ENCODE measurements at places on chromosomes 7 and 10. TPM values are rescaled to one million over a fixed set of nuclear protein-coding genes. Genes with fewer than 3 reads are reported as not detected.

The EN2 gene
- not detected for total RNA-seq

The SDK1 gene
- 0.19 TPM for total RNA-seq

The PCLO gene
- 0.19 TPM for total RNA-seq

The HMX2 gene
- not detected for total RNA-seq

The SAP25 gene
- not detected for total RNA-seq

The CALML5 gene
- not detected for total RNA-seq

The IRF5 gene
- 0.56 TPM for total RNA-seq

The CCDC136 gene
- total RNA-seq, result 7.6 TPM

The DDX21 gene
- total RNA-seq, result 127 TPM

The ATRNL1 gene
- total RNA-seq, result 1.4 TPM
